Astrocyte (in vitro differentiated cells and primary cell): ENCODE measurements at places on chromosomes 16 and 17. TPM values are rescaled to one million over a fixed set of nuclear protein-coding genes. Genes with fewer than 3 reads are reported as not detected.
A peak's percentile ranks its signal among the peaks of the same experiment; 100 is the strongest.

- no peak for DNase-seq
These were observed 32.7 kb upstream of the SLC6A2 start for GRCh38 chr16:55622930-55623561.

GRCh38 chr17:44106801-44107200 is 16.6 kb downstream of the HDAC5 start:
- no peak for DNase-seq

GRCh38 chr16:21167929-21168602 is 9.6 kb downstream of the LDAF1 start:
- no peak for DNase-seq

DNA sequence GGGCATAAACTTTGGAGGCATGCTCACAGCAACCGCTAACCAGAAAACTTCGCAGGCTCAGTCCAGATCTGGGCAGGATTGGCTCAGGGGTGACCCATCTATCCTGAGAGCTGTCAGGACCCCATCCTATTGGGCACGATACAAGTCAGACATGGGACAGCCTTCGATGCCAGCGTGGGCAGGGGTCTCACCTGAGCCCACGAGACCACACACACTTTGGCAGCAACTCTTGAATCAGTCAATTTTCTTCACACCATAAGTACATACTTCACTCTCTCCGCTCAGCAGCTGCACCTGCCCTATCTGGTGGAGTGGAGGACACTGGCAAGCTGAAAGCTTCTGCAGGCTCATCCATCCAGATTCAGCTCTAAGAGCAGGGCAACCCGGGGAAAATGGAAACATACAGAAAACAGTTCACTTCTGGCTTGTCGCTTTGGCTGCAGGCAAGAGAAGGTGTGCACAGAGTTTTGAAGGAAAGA is 48.3 kb downstream of the ZFHX3 start:
- DNase-seq: no peak

DNA sequence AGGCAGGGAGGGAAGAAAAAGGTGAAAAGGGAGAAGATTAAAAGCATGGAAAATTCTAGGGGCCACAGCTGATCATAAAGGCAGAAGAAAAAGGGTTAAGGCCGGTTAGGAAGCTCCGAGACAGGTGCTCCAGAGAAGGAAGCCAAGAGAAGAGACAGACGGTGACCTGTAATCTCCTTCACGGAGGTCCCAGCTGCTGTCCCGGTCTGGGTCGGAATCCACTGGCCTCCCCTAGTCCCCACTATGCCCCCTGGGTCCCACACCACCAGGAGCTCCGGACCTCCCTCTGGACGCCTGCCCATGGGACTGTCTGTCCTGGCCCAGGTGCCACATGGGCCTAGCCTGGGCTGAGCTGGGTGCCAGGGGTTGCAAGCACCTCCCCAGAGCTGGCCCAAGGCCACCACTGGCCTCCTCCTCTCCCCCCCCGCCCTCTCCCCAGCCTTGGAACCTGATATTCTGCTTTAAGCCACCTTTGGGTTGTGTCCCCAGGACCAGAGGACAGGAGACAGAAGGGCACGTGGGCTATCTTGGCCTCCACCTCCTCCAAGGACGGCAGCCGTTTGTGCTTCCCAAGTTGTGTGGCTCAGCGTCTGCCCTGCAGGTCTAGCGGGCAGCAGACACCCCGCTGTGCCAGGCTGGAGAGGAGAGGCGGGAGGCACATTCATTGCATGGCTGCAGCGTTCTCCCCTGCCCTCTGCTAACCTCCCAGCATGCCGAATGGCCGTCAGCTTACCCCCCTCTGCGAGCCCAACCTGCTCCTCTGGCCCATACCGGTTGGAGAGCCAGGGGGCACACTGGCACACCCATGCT is 102.4 kb downstream of the ENGASE start:
- no peak for DNase-seq

GRCh38 chr16:28858421-28858820 is 5.2 kb upstream of the SH2B1 start:
- peak; percentile 46 for DNase-seq

- peak; percentile 30 for DNase-seq
These were observed 5.3 kb upstream of the TMEM100 start for GRCh38 chr17:55727920-55728319.

- peak; percentile 12 for DNase-seq
These were observed 534.1 kb downstream of the GRIN2A start for GRCh38 chr16:9647981-9648701.

DNA sequence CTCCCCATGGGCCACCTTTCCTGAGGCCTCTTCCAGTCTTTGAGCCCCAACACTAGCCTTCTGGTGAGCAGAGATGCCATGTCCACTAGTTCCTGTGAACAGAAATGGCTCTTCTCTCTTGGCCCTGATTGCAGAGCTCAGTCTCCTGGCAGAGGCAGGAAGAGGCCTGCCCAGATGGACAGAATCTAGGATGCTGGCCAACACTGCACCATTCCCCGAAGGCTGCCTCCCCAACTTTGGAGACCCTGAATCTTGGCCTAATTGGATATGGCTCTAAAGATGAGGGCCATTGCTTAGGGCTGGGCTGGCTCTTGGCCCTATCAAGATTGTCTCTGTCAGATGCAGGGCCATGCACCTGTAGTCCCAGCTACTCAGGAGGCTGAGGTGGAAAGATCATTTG is 18.0 kb upstream of the DYNLL2 start:
- no peak for DNase-seq

Gene C1QL1
- total RNA-seq: not detected in 2 replicates

Gene ACE
- 0.87 and 1.0 TPM in 2 replicates for total RNA-seq

Gene KCNJ12
- total RNA-seq: 1.2 and 1.3 TPM in 2 replicates

Gene ZNF830
- total RNA-seq: 8.6 and 12.1 TPM in 2 replicates
